ENCODE measurements at places on chromosomes 12 and 14.

DNA sequence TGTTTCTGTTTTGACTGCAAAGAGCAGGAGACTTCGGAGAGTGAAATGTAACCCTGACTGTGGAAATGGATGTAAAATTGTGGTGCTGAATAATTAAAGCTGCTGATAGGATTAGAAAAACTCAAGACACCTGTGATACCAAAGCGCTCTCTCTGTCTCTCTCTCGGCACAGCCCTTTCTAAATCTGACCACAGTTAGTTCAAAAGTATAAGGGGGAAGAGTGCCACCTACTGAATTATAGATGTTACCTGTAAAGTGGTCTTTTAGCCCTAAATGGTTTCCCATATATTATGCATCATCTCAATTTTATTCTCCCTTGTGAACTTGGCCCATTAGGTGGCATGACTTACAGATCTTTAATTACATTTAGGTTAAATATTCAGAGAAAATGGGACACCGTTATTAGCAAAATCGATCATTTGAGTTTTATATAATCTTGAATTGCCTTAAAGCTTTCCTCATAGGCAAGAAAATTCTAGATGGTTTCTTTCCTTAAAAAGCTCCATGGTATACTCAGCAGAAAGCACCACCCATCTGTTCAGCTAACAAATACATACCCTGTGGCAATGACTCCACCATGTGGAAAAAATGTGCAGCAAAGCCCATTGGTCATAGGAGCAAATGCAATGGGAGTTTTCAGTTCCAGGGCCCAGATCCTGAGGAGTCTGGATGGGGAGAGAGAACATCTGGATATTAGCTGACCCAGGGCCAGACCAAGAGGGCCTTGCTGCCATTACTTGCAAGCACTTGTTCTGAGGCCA is 18.1 kb downstream of the RFC5 start:
- peak; percentile 68 for DNase-seq

DNA sequence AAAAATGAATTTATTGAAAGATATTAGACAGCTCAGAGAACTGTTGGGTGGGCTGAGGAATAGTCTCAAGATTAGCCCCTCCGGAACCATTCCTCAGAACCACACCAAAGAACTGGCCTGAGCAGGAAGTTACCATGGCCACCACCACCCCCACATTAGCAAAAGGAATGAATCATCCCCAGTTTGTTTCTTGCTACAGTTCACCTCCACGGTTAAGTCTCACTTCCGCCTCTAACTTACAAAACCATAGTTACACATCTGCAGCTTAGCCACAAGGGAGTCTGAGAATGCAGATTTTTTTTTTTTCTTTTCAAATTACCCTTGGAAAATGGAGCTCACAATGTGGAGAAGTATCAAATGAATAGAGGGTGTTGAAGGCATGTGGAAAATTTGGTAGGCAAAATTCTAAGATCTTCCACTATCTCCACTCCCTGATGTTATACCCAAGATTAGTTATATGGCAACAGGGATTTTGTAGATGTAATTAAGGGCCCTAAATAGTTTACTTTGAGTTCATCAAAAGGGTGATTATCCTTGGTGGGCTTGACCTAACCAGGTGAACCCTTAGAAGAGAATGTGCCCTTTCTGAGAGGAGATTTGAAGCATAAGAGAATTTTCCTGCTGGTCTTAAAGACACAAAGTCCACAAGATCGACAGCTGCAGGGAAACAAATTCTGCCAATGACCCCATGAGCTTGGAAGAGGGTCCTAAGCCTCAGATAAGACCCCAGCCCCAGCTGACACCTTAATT is 129.8 kb upstream of the KRR1 start:
- peak; percentile 76 for DNase-seq

DNA sequence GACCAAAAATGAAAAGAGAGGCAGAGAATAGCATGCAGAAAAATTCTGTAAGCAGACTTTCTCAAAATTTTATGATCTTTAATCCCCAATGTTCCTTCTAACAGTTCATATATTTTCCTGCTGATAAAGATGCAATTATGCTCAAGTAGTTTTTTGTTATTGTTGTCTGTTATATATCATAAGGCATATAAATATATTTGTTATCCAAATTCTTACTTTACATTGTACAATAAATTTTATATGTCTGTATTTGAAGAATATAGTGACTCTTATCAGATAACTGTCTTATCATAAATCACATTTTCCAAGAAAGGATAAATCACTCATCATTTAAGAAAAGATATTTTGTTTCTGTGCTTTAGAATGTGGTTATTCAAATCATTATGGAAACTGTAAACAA is 2.6 kb downstream of the RASSF9 start:
- no peak for DNase-seq

DNA sequence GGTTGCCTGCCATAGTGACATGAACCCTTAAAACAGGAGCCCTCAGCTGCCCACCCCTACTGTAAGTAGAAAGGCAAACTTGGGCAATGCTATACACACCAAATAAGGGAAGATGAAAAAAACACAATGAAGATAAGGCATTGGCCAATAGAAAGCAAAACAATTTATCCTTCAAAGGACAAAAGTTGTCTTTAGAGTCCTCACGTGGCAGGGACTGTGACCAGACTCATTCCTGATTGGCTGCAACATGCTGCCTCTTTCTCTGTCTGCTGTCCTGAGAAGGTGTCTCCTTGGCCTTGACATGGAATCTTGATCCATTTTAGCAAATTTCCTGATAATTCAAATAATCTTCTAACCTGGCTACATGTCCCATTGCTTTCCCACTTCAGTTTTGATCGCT is 131.9 kb downstream of the GPR135 start:
- peak; percentile 25 for DNase-seq
